NCI-H82 (cell line): ENCODE measurements at places on chromosomes 5 and 9.

GRCh38 chr9:120935383-120935857 lies 8.8 kb upstream of the TRAF1 start:
- DNase-seq = peak; percentile 66

- peak; percentile 84 for DNase-seq
These were observed 491.1 kb downstream of the KIF4B start for GRCh38 chr5:155504606-155505005.

DNA sequence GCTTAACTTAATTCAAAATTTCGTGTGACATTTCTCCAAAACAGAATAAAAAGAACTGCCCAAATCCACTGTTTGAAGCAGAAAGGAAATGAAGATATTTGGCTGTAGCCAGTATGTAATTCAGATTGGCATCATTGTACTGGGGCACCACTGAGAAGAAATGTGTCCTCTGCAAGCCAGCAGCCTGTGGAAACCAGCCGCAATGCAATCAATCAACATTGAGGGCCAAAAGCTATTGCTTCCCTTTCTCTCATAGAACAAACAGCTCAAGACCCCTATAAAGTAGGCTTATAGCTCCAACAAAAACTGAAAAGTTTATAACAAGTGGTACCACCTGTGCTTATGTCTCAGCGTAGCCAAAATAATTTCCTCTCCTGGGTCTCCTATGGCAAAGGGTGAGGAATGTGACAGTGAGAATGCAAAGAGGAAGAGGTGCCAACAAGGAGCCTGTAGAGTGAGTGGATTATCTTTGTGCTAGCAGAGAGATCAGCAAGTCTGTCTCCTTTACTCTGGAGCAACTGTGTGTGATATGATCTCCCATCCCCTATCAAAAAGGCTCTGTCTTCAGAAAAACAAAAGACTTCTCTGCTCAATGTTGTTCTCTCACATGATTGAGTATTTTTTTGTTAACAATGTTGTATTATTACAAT lies 1072.3 kb upstream of the DMAC1 start:
- peak; percentile 17 for DNase-seq

GRCh38 chr9:133794016-133794760 lies 56.0 kb upstream of the SARDH start:
- DNase-seq = no peak

GRCh38 chr5:16983022-16983639 lies 47.0 kb upstream of the MYO10 start:
- DNase-seq = no peak

- DNase-seq = no peak
These were observed 288.9 kb upstream of the DMAC1 start for GRCh38 chr9:8088477-8088876.
